ENCODE measurements at places on chromosomes 11 and 22.

DNA sequence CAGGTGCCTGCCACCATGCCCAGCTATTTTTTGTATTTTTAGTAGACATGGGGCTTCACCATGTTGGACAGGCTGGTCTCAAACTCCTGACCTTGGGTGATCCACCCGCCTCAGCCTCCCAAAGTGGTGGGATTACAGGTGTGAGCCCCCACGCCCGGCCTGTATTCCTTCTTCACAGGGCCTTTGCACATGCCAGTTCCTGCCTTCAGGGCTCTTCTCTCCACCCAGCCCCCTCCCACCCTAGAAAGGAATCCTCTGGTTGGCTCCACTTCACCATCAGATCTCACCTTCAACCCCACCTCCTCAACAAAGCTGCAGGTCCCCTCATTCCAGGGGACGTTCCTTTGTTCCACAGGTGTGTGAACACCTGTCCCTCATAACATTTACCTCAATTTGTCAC, 2.0 kb downstream of the POLR3H start:
- no peak for DNase-seq

- no peak for DNase-seq
These were observed 9.2 kb upstream of the CD5 start for GRCh38 chr11:61092908-61093763.

- DNase-seq: no peak
These were observed 717 bp downstream of the MRGPRE start for GRCh38 chr11:3231550-3231850.

GRCh38 chr11:58075781-58076180, 45.0 kb downstream of the OR6Q1 start:
- no peak for DNase-seq

DNA sequence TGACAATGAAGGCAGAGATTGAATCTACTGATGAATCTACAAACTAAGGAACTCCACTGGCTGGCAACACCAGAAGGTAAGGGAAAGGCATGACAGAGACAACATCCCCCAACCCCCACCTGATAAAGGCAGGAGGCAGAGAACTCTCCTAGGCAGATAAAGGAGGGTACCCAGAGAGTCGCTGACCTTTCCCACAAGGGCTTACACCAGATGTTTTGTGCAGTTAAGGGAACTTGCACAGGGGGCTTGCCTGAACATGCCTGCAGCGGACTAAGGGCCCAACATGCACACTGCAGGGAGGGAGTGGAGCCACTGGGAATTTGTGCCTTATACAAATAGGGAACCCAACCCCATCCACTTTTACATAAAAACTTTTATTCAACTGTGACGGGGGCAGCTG, 1996.9 kb upstream of the RAG2 start:
- DNase-seq: no peak
